Renal cortex interstitium (tissue), 15 donors: ENCODE measurements at places on chromosomes 12 and 14. TPM values are rescaled to one million over a fixed set of nuclear protein-coding genes. Genes with fewer than 3 reads are reported as not detected.

The LALBA gene
- not detected for polyA plus RNA-seq

The GLI1 gene
- polyA plus RNA-seq: 22.8 TPM

The IQSEC3 gene
- 10.4 TPM for polyA plus RNA-seq

The DEGS2 gene
- 7.7 TPM for polyA plus RNA-seq

The TTC6 gene
- 0.37 TPM for polyA plus RNA-seq

The RAD51B gene
- 12.5 TPM for polyA plus RNA-seq

The IL31 gene
- 0.33 TPM for polyA plus RNA-seq

The INHBE gene
- polyA plus RNA-seq: 0.66 TPM

The YLPM1 gene
- polyA plus RNA-seq: 115 TPM

The CYP27B1 gene
- 0.96 TPM for polyA plus RNA-seq

GRCh38 chr12:20280515-20280914, 87.8 kb upstream of the PDE3A start:
- DNase-seq: no peak

DNA sequence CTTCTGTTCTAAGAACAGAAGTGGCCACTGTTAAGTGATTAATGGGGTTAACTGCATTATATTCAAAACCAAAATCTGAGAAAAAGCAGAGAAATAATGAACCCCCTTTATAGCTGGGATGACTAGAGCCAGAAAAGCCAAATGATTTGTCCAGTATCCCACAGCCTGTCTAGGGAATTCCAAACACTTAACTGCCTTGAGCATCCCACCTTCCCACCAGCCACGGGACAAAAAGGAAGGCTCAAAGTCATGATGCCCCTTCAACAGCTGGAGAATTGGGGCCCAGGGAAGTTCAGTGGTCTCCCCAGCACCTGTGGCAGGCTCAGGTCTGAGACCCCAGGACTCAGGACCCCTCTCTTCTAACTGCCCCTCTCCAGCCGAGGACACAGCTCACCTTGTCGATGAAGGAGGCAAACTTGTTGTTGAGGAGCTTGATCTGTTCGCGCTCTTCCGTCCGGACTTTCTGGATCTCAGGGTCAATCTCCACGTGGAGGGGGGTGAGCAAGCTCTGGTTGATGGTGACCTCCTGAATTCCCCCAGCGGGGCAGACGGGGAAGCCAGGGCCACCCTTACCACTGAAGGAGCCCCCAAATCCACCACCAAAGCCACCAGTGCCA, 605 bp downstream of the KRT4 start:
- DNase-seq: no peak

- DNase-seq: no peak
Measured at GRCh38 chr14:81313200-81313599, 86.9 kb downstream of the STON2 start.

GRCh38 chr14:105484997-105485393, 1.7 kb upstream of the CRIP1 start:
- no peak for DNase-seq

- DNase-seq: no peak
Measured at GRCh38 chr12:122813310-122813713, 21.9 kb upstream of the HIP1R start.

DNA sequence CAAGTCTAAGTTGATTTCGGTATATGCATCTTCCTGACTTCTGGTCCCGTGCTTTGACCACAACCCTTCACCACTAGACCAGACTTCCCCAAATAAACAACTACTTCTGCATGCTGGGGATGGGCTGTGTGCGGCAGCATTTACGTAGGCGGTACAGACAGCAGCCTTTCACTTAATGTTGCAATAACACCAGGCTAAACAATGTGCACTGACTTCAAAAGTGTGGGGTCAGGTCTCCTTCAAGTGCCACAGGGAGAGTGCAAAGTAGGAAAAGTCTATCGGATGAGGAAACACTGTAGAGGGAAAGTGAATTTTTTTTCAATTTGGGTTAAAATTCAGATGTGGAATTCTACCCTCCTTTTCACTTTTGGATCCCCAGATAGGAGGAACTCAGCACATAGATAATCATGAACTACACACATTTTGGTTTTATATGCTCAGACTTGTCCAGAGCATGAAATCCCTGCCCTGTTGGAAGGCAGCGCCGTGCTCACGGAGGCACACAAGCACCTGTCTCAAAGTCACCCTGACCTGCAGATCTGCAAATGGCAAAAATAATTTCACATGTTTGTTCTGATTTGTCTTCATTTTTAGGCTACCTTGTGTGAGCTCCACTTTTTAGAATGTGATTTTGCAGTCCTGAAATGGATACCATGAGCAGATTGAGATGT, 3.6 kb upstream of the FOS start:
- DNase-seq: no peak

DNA sequence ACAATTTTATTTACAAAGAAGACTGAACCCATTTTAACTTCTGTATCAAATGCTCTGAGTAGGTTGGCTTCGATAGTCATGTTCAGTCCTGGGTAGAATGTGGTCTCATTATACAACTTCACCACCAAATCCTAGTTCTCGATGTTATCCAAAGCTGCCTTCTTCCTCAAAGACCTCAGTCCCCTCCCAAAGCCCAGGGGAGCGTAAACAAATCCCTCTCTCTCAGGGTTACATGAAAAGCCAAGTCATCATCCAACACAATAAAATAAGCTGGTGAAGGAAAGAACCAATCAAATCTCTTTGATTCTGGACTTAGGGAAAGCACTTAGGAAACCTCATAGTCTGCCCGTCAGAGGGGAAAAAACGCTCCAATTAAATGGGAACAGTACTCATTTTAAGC, 9.1 kb downstream of the PTCSC3 start:
- no peak for DNase-seq

DNA sequence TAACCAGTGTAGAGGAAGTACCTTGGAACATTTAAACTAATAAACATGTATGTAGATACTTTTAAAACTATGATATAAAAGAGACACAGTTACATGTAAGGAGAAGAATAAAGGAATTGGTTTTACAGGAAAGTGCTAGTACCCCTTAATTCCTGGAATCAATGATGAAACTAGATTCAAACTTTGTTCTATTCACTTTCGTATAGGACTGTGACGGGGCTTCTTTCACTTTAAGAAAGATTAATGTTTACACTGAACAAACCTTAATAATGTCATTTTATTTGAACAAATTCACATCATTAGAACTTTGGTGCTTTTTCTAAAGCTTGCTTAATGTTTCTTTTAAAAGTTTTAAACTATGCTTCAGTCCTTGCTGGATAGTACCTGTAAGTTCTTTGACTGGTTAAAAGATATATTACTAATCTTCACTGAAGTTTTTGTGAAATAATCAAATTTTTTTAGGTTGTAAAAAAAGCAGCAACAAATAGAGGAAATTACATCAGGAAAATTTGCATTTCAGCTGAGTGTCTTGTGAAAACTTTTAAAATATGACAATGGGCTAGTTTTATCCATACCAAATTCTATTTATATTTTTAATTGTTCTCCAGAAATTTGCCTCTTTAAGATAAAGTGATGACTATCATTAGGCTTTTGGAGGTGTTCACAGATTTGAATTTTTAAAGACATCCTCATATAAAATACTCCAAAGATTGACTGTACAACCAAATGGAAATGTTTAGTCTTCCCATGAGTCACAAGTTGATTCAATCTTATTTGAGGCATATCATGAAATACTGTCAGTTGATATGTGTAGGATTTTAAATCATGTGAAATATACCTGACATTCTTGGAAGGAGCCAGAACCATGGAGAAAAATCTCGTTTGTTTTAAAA, 36.2 kb downstream of the PAPOLA start:
- no peak for DNase-seq

DNA sequence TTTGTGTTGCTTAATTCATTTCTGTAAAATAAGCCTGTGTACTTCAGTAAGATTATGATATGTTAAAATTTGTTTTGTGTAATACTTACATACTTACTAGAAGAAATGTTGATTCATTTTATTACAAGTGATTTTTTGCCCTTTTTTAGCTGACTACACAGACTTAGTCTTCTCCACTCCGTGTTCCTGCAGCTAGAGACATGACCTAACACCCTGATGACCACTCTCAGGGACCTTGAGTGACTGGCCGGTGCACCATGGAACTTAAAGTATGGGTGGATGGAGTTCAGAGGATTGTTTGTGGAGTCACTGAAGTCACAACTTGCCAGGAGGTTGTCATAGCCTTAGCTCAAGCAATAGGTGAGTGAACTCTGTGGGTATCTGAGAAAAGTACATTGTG, 69.8 kb downstream of the BHLHE41 start:
- DNase-seq: no peak

DNA sequence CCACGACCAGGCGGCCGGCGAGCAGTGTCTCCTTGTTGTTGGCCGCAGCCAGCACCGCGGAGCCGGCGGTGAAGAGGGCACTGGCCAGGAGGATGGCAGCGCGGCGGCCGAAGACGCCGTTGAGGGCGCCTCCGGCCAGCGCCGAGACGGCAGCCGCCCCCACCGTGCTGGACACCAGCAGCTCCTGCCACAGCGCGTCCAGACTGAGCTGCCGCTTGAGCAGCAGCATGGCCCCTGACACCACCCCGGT, 691 bp downstream of the SLC2A13 start:
- no peak for DNase-seq

GRCh38 chr12:116142936-116143898, 134.3 kb downstream of the MED13L start:
- DNase-seq: no peak

GRCh38 chr14:48874711-48875110, 711.5 kb downstream of the RPS29 start:
- peak; percentile 29 for DNase-seq

DNA sequence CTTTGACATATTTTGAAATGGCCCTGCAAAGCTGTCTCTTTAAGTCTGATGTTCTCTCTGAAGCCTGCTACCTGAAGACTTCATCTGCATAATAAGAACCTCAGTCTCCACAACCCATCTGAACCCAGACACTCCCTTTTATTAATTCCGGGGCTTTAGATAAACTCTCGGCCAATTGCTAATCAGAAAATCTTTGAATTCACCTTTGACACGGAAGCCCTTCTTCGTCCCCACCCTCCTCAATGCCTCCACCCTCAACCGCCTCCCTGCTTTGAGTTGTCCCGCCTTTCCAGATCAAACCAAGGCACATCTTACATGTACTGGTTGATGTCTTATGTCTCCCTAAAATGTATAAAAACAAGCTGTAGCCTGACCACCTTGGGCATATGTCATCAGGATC, 17.6 kb downstream of the OR6J1 start:
- no peak for DNase-seq

GRCh38 chr14:91009501-91010152, 50.8 kb downstream of the RPS6KA5 start:
- no peak for DNase-seq

DNA sequence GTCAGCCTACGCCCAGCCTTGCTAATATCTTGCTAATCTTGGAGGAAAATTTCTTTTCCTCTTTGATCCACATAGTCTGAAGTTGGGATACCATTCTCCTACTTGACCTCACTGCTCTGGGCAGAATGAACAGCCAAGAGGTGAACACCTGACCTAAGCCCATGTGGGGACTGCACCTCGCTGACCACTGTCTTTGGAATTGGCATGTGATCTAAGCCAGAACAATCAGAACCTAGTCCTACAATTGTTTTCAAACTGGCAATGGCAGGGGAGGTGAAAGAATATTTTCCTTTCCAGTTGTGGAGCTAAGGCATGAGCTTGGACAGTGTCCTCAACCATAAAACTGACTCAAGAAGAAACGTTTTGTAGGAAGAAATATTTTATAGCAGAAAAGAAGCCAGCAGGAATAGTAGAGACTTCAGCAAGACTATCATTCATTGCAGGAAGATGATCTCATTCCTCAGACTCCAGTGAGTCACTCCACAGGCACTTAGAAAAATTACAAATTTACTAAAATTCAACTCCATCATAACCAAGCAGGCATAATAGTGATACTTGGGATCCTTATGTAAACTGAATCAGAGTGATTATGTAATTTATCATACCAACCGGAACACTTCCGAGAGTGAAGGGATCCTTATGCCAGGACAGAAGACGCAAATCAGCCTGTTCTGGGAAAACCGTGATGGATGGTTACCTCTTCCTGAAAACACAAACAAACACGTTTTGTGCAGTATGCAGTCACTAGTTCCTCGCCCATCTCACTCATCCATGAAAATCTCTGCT, 14.7 kb downstream of the PTPRO start:
- DNase-seq: no peak

DNA sequence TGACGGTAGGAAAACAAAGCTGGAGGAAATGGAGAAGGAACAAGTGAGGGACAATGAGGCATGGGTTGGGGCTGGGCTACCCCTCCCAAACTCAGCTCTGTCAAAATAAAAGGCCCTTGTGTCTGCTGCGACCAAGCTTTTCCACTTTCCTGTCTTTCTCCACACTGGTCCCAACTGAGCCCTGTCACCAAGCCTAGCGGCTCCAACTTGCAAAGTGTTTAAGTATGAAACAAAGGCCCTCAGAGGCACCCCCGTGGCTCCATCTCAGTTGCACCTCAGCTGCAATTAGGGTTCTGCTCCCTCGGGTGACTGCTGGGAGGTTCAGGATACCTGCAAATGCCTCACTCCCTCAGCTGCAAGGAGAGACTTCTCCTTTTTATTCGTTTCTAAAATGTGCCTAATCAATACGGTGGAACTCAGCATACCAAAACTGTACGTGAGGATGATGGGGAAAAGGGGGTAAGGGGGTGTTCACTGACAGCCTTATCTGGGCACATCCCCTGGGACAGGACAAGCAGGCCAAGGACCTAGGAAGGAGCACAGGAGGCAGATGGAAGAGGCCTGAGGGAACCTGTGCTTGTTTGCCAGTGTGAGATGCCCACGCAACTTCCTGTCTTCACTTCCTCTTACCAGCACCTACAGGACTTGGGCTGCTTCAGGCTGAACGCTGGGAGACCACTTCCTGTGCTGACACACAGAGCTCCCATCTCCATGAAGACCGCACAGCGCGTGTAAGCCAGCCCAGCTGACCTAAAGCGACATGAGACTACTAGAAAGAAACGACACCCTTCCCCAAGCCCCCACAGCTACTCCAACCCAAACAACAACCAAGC, 8.9 kb downstream of the VAMP1 start:
- no peak for DNase-seq
